ENCODE measurements at places on chromosomes 3 and 15.
A peak's percentile ranks its signal among the peaks of the same experiment; 100 is the strongest.

- DNase-seq, result no peak
Measured at GRCh38 chr3:53730576-53730975, 115.6 kb downstream of the CHDH start.

- DNase-seq, result no peak
Measured at GRCh38 chr3:85864896-85865295, 906.1 kb downstream of the CADM2 start.

DNA sequence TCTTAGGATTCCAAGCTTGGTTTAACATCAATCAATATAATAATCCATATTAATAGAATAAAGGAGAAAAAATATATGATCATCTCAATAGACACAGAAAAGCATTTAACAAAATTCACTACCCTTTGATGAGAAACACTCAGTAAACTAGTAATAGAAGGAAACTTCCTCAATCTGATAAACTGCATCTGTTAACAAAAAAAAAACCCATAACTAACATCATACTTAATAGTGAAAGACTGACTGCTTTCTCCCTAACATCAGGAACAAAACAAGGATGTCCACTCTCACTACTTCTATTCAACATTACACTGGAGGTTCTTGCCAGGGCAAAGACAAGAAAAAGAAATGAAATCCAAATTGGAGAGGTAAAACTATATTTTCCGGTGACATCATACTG, 30.5 kb downstream of the LRRK1 start:
- DNase-seq, result no peak

GRCh38 chr15:63072809-63073277, 30.3 kb downstream of the TPM1 start:
- DNase-seq, result no peak

- DNase-seq, result no peak
Measured at GRCh38 chr15:73608941-73609340, 24.2 kb downstream of the NPTN start.

GRCh38 chr15:81485806-81486205, 111.8 kb upstream of the TMC3 start:
- DNase-seq, result no peak

GRCh38 chr15:33124279-33124678, 70.2 kb downstream of the FMN1 start:
- no peak for DNase-seq

GRCh38 chr3:185992831-185993374, 55.1 kb upstream of the TRA2B start:
- no peak for DNase-seq

DNA sequence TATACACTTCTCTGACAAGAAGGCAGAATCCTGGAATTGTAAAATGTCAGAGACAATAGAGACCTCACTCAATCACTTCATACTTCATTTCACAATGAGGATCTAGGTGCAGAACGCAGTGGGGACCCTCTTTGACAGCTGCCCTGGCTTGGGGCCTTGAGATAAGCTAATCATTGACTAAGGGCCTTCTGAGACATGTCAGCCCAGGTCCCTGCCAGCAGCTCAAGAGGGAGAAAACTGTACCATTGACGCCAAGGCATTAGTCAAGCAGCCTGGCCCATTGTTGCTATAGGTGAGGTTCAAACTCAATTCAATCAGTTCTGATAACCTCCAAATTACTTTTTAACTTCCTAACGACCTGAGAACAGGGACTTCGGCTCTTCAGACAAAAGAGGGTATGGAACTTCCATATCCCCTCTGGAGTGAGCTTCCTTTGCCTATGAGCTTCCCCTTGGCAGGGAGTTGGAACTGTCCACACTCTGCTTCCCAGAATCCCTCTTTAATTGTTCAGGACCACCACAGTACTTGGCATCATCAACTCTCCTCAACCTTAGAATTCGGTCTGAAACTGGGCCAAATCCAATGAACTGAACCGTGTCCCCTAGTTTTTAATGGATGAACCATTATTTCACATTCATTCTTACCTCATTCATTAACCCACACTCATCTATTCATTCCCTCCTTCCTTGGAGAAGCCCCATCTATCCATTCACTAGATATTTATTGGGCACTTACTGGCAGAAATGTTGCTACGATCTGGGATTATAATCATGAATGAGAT, 1.5 kb upstream of the CYP8B1 start:
- no peak for DNase-seq

DNA sequence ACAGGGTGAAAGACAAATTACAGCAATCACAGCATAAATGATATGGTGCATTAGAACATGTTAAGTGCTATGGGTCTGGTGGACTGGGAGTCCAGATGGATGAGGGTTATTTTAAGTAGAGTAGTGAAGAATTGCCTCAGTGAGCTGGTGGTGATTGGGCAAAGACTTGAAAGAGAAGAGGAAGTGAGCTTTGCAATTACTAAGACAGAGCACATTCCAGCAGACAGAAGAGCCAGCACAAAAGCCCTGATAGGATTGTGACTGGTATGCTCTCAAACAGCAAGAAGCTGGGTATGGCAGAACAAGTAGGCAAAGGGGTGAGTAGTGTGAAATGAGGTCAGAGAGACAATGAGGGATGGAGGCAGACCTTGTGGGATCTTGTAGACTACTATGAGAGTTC, 2.1 kb upstream of the ACKR4 start:
- DNase-seq, result no peak

GRCh38 chr15:75136118-75136517, 65.6 kb upstream of the C15orf39 start:
- no peak for DNase-seq

- DNase-seq, result no peak
Measured at GRCh38 chr3:105367063-105367405, 325 bp downstream of the ALCAM start.

DNA sequence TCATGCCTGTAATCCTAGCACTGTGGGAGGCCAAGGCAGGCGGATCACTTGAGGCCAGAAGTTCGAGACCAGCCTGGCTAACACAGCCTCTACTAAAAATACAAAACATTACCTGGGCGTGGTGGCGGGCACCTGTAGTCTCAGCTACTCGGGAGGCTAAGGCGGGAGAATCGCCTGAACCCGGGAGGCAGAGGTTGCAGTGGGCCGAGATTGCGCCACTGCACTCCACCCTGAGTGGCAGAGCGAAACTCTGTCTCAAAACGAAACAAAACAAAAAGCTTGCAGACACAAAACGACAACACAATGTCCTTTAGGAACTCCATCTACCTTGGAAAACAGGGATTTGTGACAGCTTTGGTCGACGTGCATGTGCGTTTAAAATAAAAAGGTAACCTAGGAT, 716 bp upstream of the KLHL24 start:
- DNase-seq, result no peak

GRCh38 chr3:192434186-192434585, 293.2 kb downstream of the FGF12 start:
- no peak for DNase-seq

- DNase-seq, result no peak
Measured at GRCh38 chr3:53269888-53270880, 14.4 kb upstream of the TKT start.

GRCh38 chr15:58161436-58161930, 23.3 kb downstream of the AQP9 start:
- DNase-seq, result no peak

- DNase-seq, result no peak
Measured at GRCh38 chr15:50183112-50183794, 1.3 kb downstream of the SLC27A2 start.

- DNase-seq, result no peak
Measured at GRCh38 chr15:93253681-93254080, 164.7 kb upstream of the RGMA start.

GRCh38 chr15:31136016-31136415, 34.5 kb upstream of the TRPM1 start:
- DNase-seq, result no peak

- no peak for DNase-seq
Measured at GRCh38 chr3:172238188-172238587, 198.8 kb downstream of the FNDC3B start.

DNA sequence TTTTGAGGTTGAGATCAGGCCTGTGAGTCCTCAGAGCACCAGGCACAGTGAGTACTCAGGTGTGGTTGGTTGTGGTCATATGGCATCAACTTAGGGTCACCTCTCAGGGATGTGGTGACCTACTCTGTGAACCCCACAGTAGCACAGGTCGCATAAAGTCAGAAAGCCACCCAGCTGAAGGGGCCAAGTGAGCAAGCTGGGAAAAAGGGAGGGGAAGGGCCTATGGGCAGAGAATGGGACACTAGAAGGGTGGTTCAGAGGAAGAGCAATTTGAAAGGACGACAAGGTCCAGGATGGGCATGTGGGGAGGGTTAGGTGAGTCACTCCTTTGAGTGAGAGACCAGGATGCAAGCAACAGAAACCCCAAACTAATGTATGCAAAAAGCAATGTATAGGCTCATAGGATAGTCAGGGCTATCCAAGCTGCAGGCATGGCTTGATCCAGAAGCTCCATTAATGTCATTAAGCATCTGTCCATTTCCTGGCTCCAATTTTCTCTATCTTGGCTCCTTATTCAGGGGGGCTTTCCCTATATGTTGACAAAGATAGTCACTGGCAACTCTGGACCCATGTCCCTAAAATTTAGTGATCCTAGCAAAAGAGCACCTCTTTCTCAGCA, 33.5 kb downstream of the HMCES start:
- no peak for DNase-seq

- DNase-seq, result peak; percentile 47
Measured at GRCh38 chr3:16897254-16897926, 12.6 kb downstream of the PLCL2 start.

GRCh38 chr3:157499342-157499963, 3.8 kb downstream of the VEPH1 start:
- no peak for DNase-seq

GRCh38 chr3:17626395-17626794, 116.0 kb downstream of the TBC1D5 start:
- DNase-seq, result no peak

DNA sequence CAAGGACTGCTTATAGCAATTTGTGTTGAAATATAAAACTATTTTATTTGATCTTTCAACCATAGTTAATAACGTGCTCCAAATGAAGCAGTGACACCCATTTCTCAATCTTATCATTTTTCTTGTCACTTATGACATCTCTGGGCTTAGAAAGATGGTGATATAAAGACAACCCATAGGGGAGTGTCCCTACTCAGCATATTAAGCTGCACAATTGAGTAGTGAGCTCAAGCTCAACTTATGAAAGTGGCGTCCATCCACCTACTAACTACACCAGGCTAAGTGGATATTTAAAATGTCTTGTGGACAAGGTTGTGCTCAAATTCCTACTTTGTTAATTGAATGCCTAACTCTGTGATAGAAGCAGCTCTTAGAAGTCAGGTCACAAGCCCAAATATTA, 46.7 kb downstream of the SLC9C1 start:
- DNase-seq, result no peak

DNA sequence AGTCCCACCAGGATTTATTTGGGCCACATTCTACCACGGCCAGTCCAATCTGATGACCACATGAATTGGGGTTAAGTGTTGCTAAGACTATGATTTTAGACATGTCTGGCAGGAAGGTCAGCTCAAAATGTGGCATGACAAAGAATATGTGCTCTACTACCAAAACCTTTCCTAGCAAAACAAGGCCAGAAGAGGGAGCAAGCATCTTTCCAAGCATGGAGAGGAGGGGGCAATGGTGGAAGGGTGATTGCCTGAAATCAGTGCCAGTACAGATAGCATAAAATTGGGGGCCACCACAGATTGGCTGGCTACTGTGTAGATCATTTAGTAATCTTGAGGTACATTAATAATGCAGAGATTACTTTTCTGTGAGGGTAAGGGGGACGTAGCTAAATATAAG, 43.2 kb downstream of the TMEM39A start:
- DNase-seq, result no peak

DNA sequence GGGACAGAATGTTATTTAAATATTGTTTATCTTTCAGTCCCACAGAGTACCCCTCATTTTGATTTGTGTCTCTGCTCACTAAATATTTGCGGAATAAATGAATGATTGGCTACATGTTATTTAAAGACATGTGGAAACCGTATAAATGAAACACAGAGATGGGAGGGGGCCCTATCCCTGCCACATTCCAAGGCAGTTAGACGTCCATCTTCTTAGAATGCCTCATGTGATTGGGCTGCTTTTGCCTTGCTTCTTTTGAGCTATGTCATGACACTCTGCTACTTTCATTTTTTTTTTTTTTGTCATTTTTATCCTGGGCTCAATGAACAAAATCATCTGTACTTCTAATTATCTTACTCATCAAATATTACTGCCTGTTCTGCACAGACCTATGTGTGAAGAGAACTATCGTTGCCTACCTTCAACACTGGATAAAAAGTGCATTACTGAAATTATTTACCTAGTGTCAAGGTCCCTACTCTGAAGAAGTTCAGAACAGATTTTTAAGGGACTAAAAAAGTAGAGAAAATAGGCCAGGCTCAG, 83.9 kb upstream of the FAM98B start:
- DNase-seq, result no peak

GRCh38 chr3:194407423-194407822, 8.4 kb upstream of the GP5 start:
- DNase-seq, result no peak

GRCh38 chr3:135147657-135148056, 352.6 kb downstream of the EPHB1 start:
- DNase-seq, result no peak

DNA sequence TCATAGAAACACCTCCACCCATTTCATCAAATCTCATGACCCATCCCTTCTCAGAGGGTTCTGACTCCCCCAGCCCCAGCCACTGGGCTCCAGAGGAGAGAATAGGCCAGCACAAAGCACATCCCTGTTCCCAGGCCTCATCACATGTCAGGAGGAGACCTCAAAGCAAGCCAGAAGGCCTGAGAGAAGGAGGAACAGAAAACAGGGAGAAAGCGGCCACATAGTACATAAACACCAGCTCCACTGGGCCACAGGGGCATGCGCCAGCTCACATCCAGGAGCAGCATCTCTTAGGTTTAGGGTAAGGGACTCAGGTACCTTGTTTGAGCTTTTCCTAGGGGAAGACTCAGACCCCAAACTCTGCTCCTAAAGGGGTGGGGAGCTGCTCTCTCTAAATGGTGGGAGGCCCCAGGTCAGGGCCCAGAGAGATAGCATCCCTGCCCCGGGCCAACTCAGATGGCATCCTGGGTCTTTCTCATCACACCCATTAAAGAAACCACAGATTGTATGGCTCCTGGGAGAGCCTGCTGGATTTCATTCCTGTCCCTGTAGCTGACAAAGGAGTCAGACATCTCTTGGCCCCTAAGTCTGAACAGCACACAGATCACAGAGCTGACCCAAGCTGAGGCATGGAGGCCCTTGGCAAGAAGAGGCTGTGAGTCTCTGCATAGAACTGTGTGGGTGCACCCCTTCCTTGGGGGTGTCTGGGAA, 2.5 kb downstream of the SHF start:
- DNase-seq, result no peak

- no peak for DNase-seq
Measured at GRCh38 chr3:133213937-133214336, 175.7 kb downstream of the TMEM108 start.
